ENCODE measurements at places on chromosomes 5 and 9.

GRCh38 chr9:70031141-70031545 lies 12.5 kb upstream of the MAMDC2 start:
- no peak for DNase-seq

GRCh38 chr5:94433397-94434163 lies 184.8 kb downstream of the KIAA0825 start:
- no peak for DNase-seq

GRCh38 chr9:2041736-2042135 lies 26.6 kb downstream of the SMARCA2 start:
- no peak for DNase-seq

DNA sequence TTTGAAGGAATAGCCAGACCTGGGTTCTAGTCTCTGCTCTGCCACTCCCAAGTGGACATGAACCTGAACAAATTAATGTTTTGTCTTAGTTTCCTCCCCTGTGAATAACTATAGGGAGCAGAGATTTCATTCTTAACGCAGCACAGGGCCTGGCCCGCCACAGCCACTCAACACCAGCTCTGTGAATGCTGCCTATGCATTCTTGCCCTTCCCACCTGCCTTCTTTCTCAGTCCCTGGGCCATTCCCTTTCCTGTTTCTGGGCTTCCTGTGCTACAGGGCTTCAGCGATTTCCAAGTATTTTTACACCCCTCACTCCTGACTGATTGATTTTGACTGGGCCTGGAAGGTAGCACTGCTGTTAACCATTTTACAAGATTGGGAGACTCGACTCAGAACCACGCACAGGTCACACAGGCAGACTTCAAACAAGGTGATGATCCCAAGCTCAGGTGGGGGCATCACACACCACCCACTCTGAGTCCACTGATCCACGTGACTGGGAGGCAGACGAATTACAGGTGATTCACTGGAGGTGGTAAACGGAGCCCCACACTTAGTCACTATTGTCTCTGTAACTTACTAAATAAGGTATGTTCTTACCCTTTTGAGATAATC lies 21.4 kb downstream of the PTPN3 start:
- no peak for DNase-seq

DNA sequence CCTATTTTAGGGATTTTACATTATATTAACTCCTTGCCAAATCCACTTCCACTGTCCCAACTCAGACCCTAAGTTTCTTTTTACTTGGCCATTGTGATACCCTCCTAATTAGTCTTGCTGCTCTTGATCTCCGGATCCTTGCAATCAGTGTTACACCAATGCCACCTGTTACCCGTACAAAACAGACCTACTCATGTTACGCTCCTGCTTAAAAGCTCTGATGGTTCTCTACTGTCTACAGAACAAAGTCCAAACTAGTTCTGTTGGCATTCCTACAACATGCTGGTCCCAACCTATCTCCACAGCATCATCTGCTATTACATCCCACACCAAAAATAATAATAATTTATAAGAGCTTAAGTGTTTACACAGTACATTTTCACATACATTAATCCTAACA lies 9.8 kb downstream of the ECPAS start:
- DNase-seq: peak; percentile 29

DNA sequence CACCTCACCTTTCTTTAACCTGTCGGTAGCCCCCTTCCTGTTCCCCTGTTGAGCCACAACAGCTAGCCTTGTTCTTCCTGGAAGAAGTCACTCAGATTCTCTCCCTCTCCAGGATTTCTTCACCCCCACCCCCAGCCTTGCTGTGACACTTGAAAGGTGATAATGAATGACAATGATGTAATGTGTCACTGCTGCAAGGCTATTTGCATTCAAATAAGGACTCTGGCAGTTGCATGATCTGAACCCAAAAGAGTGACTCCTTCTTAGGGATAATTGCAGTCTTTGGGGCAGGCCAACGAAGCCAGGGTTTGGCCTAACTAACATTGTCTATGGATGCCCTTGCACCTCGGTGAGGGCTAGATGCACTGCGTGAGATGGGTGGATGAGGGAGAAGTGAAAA lies 154.4 kb upstream of the CLINT1 start:
- DNase-seq: no peak

All from NCI-H82 (cell line).